ENCODE measurements at places on chromosomes 13 and 19.

DNA sequence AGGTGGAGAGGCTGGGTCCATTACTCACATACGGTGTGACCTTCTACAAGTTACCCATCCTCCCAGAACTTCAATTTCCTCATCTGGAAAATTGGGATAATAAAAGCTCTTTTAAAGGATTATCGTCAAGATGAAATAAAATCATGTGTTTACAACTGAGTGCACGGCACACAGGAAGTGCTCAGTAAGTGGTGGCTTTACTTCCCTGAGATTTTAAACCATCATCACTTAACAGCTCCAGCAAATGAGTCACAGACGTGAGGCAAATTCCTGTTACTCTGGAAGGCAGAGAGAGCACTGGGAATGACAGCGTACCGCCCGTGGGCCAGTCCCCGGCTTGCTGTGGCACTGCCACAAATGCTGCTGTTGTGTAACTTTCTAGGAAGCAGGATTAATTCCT lies 64.1 kb downstream of the MRPL57 start:
- no peak for DNase-seq

GRCh38 chr13:71491010-71491409 lies 376.0 kb downstream of the DACH1 start:
- DNase-seq: no peak

GRCh38 chr19:58440556-58440955 lies 603 bp upstream of the ZNF132 start:
- no peak for DNase-seq

DNA sequence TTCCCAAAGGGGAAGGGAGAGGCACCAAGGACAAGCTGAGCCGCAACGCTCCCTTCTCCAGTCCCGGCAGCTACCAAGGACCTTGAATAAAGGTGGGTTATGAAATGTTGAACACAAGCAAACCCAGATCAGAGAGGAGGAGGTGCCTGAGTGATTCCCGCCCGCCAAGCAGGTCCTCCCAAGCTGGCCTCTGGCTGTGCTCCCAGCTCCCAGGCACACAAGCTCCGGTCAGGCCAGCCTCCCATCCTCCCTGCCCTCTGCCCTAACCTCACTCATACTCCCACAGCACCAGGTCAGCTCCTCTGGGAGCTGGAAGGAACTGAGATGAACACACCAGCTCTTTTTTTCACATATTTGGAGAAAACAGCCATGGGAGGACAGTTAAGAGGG lies 3.7 kb downstream of the NAPA start:
- no peak for DNase-seq

DNA sequence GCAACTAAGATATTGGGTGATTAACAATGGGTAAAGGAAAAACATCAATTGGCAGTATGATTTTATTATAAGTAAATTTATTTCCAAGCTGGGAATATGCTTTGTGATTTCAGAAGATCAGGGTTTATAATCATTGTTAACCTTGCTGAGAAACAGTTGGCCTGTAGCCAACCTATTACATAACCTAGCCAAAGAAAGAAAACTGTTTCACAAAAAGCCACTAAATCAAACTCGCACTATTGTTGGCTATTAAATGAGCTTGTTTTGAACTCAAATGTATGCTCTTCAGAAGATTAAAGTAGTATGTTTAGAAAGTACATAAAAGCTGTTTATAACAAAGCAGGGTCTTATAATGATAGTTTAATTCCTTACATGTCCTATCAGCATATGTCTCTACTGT lies 151.7 kb downstream of the LHFPL6 start:
- DNase-seq: no peak

DNA sequence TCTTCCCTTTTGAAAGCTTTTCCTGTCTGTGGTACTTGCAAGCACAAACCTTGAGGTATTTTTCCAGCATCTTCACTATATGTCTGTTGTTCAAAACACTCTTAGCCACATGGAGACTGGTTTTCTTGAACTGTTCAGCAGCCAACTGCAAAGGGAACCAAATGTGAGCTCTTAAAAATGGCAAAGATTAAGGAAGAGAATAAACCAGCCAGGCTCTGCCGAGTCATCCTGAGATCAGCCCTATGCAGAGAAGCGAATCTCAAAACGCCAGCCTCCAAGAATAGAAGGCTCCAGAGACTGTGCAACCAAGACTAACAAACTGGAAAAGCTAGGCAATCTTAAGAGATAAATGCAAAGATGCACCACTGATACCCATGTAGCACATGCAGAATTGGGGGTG lies 20.7 kb downstream of the AKAP8 start:
- no peak for DNase-seq

GRCh38 chr13:51645761-51646670 lies 61.8 kb downstream of the WDFY2 start:
- DNase-seq: no peak

DNA sequence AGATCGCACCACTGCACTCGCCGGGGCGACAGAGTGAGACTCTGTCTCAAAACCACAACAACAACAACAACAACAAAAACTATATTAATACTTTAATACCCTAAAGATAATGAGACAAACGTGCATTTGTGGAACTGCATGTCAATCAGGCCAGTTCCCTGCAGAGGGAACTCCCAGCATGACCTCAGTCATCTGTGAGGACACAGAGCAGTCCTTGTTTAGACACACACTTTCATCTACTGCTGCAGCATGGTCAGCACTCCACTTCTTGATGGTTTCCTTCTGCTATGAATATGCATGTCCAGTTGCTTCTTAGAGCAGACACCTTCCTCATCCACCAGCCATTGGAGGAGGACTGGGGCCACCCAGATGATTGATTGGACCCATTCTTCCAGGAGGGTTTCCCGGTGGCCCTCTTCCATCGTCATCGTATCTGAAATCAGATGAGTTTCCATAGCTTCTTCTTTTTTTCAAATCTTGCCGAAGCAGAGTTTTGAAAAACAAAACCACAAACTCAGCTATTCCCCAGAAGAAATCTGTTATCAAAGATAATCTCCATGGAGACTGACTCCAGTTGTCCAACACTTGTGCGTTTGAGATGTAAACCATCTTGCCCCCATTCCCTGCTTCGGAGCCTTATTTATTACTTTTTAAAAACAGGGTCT lies 26.5 kb downstream of the ZNF607 start:
- no peak for DNase-seq

GRCh38 chr19:29625186-29625651 lies 19.1 kb downstream of the POP4 start:
- DNase-seq: no peak

DNA sequence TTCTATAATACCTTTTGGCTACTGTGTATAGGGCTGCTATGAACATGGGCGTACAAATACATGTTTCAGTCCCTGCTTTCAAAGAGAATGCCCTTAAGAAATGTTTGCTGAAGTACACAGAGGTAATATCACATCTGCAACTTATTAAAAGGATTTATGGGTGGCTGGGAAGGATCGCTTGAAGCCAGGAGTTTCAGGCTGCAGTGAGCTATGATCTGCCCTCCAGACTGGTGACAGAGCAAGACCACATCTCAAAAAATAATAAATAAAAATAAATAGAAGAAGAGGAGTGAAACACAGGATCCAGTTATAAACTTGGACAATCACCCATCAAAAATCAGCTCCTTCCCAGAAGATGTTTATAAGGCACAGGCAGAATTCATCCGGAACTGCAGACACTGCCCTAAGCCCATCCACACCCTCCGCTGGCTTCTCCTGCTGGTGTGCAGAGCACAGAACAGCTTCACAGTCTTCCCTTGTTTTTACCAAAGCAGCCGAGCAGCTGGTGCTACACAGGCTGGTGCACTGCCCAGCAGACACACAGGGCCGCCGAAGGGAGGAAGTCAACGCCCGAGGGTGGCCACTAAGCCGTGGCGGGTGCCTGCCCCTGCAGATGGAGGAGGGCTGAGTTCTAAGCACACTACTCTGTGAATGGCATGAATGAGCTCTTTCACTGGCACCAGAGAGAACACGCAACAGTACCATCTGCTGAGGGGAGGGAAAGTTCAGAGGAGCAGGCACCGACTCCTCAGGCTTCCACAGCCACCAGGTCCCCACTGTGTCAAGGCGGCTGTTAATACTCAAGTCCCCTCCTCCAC lies 44.0 kb downstream of the BRD4 start:
- DNase-seq: no peak

DNA sequence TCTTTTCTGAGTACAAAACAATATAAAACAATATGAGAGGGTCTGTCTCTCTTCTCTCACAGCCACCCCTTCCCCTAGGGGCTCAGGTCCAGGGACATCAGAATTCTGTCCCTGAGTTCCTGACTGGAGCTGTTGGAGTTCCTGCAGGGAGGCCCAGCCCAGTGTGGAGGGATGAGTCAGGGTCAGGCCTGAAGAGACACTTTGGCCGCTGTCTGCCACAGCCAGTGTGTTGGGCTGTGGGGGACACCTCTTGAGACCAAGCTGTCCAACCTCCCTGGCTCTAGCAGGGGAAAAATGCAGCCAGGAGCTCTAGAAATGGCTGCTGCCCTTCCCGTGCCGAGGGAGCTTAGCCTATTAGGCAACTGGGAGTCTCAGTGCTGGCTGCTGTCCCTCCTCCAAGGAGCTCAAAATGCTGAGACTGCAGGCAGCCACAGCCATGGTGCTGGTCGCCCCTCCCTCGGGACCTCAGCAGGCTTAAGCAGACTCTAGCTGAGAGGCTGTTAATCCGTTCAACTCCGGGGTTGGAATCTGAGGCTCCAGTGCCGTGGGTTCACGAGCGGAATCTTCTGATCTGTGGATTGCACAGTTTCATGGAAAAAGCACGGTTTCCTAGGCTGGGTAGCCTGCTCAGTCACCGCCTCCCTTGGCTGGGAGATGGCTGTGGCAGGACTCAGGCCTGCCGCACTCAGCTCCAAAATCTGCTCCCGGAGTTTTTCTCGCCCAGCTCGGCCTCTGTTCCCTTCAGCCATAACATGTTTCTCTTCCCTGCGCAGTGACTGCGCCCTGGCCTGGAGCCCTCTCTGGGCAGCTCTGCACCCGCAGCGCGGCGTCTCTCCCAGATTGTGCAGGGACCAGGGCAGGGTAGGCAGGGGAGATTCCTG lies 3.8 kb upstream of the ZNF626 start:
- DNase-seq: no peak

Measured in epithelial cell of prostate (primary cell).